ENCODE measurements at places on chromosomes 7 and 10.

- no peak for DNase-seq
These were observed 172.2 kb downstream of the SH2D4B start for GRCh38 chr10:80709866-80710265.

DNA sequence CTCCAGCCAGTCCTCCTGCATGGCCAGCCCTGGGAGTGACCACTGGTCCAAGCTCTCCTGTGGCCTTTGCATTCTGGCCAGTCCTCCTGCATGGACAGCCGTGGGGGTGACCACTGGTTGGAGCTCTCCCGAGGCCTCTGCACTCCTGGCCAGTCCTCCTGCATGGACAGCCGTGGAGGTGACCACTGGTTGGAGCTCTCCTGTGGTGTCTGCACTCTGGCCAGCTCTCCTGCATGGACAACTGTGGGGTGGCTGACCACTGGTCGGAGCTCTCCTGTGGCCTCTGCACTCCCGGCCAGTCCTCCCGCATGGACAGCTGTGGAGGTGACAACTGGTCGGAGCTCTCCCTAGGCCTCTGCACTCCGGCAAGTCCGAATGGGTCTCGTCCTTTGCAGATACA lies 28.7 kb upstream of the ADARB2 start:
- no peak for DNase-seq

GRCh38 chr10:131620904-131621303 lies 279.9 kb upstream of the PPP2R2D start:
- DNase-seq = no peak

DNA sequence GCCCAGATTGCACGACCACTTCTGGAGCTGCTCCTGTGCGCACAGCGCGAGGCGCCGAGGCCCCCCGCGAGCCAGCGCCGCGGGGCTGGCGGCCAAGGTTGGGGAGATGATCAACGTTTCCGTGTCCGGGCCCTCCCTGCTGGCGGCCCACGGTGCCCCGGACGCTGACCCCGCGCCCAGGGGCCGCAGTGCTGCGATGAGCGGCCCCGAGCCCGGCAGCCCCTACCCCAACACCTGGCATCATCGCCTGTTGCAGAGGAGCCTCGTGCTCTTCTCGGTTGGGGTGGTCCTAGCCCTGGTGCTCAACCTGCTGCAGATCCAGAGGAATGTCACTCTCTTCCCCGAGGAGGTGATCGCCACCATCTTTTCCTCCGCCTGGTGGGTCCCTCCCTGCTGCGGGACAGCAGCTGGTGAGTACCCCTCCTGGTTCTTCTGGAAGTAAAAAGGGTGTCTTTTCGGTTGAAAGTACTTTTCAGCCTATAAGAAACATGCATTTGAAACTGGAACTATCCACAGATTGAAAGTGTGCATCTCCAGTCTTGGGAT lies 683 bp downstream of the INSIG1 start:
- DNase-seq = no peak

- no peak for DNase-seq
These were observed 12.8 kb downstream of the IFIT2 start for GRCh38 chr10:89314676-89315075.

DNA sequence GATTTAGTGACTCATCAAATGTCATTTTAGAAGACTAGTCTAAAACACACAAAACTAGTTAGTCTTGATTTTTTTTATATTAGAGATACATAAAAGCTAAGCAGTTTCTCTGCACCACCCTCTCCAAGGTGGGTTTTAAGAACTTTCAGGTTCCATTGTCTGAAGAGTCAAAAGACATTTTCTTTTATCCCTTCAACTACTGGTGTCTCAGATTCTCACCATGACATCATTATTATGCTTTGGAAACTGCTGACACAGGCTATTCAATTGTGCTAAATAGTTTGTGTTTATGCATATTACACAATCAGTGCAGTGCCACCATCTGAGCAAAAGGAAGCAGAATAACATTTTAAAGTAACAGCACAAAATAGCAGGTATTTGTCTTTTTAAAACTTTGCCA lies 52.2 kb downstream of the IGF2BP3 start:
- no peak for DNase-seq

DNA sequence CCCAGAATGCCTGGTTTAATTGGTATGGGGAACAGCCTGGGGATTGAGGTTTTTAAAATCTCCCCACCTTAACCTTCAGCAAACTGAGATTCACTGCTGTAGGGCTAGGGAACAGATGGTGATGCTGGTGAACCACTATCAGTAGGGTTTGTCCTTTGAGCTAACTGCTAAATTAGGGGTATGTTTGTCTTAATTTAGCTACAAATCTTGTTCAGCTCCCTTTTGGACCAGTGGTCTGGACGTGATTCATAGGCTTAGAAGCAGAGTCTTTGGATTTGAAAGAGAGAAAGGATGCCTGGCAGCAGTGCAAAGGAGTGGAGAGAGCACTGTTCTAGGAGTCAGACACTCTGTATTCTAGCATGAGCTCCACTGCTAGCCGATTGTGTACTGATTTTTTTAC lies 2.8 kb downstream of the HDAC9 start:
- DNase-seq = no peak

GRCh38 chr7:70477036-70478010 lies 654.6 kb upstream of the GALNT17 start:
- DNase-seq = no peak

GRCh38 chr7:66640802-66641525 lies 12.3 kb downstream of the KCTD7 start:
- no peak for DNase-seq

- no peak for DNase-seq
These were observed 16.0 kb upstream of the RSBN1L start for GRCh38 chr7:77680266-77680665.

- no peak for DNase-seq
These were observed 69.0 kb upstream of the PRKCQ start for GRCh38 chr10:6648894-6649720.

GRCh38 chr7:49174396-49174795 lies 250.0 kb downstream of the CDC14C start:
- DNase-seq = no peak

DNA sequence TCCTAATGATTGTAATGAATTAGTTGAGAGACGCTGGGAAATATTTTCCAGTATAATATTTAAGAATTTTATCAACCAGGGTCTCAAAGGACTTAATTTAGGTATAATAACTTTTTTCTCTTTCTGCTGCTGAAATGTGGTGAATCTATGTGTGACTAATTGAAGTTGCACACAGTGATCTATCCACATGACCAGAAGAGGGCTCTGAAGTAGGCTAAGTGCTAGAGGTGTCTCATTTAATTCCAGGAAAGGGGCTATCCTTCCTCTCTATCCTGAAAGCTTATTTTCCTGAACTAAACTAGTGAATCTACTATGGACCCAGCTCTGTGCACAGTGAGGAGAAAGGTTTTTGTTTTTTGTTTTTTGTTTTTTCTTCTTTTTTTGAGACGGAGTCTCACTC lies 294.4 kb upstream of the MYO3A start:
- no peak for DNase-seq

DNA sequence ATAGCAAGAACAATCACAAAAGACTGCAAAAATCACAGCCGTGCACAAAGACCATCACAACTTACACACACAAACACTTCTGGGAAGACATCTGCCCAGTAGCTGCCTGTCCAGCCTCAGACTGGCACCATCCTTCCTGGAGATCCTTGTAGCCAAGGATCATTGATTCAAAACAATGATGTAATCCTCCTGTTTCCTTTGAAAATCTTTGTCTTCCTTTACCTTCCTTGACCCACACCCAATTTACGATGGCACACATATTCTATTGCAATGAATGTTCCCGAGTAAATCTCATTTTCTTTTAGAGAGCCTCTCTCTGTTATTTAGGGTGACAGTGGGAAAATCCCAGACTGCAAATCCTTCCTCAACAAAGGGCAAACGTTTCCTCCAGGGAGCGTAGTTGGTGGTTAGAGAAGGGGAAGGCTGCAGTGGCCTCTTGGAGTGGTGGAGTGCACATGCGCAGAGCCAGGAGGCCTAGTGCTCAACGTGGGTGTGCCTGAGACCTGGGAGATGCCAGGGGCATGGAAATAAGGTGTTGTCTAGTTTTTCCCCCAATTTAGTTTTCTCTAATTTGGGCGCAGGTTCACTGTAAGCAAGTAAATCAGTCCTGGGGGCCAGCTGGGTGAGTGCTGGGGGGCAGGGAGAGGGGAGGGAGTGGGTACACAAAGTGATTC lies 3.1 kb upstream of the INPP5A start:
- DNase-seq = no peak

DNA sequence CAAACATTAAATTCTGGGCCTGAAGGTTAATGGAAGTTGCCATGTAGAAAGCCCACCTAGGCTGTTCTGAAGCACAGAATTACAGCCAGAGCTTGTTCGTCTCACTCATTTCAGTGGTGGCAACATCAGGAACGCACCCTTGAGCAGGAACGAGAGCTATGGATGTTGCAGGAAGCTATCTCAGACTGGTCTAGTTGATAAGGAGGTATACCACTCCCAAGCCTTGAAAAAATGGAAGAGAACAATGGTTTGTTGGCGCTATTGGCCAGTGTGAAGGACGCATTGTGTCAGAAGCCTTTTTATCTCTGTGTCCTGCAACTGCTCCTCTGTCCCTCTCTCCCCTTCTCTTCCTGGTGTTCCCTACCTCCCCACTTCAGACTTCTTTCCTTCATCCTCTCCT lies 60.9 kb upstream of the RAPGEF5 start:
- DNase-seq = no peak

DNA sequence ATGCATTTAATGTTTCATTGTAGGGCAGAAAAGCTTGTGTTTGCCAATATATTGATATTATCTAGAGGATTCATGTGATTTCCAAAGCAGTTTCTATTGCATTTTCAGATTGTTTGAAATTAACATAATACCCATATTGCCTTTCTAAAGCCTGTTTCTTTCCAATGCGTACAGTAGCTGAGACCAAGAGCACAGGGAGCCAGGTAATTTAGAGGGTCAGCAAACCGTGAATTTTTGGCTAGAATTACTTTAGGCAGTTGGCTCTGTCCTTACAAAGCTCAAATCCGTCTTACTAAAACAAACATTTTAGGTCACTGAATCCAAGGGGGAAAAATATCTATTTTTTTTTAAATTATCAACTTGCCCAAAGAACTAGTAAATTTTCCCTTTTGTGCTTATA lies 604.9 kb upstream of the ADARB2 start:
- DNase-seq = no peak

GRCh38 chr7:69657985-69658384 lies 59.7 kb downstream of the AUTS2 start:
- no peak for DNase-seq

- DNase-seq = no peak
These were observed 146.0 kb downstream of the CCDC201 start for GRCh38 chr7:45726883-45727282.

GRCh38 chr10:132904814-132905649 lies 37.3 kb downstream of the CFAP46 start:
- no peak for DNase-seq

DNA sequence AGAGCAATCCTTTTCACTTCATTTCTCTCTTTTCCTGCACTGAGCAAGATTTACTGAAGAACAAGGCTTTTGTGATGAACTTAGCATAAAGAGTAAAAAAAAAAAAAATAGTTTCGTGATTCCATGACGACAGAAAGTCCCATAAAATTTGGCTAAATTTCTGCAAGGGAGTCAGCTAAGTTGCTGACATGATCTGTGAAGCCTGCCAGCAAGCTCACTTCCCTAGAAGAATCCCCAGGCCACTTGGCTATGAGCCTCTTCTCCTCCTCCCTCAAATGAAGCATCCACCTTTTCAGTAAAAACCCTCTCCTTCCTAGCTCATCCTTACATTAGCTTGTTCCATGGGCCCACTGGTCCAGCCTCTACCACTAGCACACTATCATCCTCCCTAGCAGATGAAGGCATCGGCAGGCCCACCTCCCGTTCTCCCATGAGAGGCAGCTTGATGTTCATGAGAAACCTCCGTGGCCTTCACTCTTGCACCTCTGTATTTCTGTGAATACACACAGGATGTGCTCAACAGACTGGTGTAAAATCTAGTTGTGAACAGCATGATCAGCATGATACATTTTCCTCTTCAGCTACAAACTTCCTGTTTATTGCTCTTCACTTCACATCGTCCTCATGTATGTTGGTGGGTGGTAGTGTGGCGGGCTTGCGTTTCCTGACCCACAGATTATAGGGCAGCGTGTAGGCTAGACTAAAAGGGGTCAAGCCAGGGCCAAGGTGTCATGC lies 30.9 kb downstream of the GIMAP8 start:
- no peak for DNase-seq

DNA sequence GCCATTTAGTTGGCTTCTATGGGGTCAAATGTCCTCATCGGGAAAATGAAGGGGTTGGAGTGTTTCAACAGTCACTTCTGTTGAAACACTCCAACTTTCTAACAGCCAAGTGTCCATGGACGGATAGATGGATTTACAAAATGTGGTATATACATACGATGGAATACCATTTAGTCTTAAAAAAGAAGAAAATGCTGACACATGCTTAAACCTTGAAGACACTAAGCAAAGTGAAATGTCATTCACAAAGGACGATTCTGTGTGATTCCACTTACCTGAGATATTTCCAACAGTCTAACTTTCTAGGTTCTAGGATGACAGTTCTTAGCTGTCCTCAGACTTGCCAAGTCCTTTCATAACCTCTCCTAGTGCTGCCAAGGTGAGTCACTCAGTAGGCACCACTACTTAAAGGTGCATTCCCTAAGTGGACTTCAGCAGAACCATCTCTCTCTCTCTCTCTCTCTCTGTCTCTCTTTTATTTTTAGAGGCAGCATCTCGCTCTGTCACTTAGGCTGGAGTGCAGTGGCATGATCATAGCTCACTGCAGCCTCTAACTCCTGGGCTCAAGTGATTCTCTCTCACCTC lies 69.0 kb downstream of the DENND2A start:
- no peak for DNase-seq

DNA sequence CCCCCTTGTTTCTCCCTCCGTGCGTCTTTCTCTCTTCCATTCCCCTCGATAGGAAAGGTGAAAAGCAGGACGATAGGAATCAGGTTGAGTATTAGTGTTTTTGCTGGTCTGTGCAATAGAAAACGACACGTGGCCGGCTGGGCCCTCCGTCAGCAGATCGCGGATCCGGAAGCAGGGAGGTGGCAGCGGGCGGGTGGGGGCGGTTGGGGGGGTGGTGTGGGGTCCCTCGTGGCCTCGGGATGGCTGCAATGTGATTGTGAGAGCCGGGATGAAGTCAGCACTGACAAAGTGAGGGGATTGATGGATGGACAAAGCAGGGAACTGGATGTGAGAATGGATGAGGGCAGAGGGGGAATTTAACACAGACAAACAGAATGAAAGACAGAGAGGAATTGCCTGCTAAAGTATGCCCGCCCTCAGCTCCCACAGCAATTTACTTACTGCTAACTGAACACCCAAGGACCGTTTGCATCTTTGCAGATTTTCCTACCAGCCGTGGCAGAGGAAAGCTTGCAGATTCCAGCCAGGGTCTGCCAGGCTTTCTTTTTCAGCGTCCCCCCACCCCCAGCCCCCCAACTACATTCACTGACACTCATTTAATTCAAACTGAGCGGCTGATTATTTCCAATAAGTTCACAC lies 280.9 kb downstream of the LRMDA start:
- DNase-seq = no peak

GRCh38 chr7:2117646-2118045 lies 115.1 kb downstream of the MAD1L1 start:
- DNase-seq = no peak

- DNase-seq = no peak
These were observed 29.2 kb downstream of the CYP2W1 start for GRCh38 chr7:1012004-1012715.

GRCh38 chr7:18855796-18856195 lies 261.6 kb downstream of the TWIST1 start:
- DNase-seq = peak; percentile 56

All from AG04449 (cell line).